OCI-M1 (cell line): ENCODE measurements at places on chromosomes 5 and 9.
A peak's percentile ranks its signal among the peaks of the same experiment; 100 is the strongest.

- DNase-seq = peak; percentile 23
These were observed 1983.0 kb upstream of the C9orf72 start for GRCh38 chr9:29556317-29556716.

GRCh38 chr5:126002222-126002897 lies 420.8 kb upstream of the GRAMD2B start:
- no peak for DNase-seq

- DNase-seq = no peak
These were observed 444.7 kb downstream of the TLE1 start for GRCh38 chr9:81244631-81245030.

DNA sequence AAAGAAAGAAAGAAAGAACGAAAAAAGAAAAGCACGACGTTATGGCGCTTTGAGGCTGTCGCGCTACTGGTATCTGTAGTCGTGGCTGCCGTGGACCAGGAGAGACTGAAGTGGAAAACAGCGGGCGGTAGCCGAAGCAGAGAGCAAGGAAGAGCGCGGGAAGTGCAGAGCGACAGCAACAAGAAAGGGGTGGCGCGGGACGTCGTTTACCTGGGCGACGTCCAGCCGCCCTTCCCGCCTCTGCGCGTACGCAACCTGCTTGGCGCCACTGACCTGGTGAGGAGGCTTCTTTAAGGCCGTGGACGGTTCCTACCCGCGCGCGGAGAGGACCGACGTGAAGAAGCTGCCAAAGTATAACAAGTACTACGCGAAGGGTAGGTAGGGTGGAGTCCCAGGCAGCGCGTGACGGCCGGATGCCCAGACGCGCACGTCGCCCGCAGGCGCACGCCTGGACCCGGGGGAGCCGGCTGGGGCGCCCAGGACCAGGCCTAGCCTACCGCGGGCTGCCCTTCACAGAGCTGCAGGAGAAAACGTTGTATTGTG lies 15.4 kb downstream of the CCL28 start:
- no peak for DNase-seq

DNA sequence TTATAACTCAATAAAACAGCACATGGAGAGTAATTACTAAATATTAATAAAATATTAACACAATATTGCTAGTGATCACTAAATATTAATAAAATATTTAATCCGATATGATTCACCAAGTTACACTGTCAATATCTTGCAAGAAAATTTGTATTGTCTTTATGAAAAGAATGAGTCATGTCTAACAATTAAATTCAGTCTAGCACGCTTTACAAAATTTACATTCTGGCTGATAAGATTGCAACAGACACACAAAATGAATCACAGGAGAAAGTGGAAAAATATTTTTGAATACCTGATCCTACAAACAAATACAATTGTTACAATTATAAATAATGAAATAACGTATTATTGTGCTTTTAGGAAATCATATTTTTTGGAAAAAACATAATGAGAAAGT lies 567.2 kb downstream of the EFNA5 start:
- DNase-seq = no peak

- no peak for DNase-seq
These were observed 136.4 kb upstream of the FBXL7 start for GRCh38 chr5:15363601-15364000.

- no peak for DNase-seq
These were observed 1662.4 kb upstream of the ACO1 start for GRCh38 chr9:30722065-30722464.

GRCh38 chr5:145778144-145778900 lies 56.8 kb downstream of the PRELID2 start:
- DNase-seq = no peak
